ENCODE measurements at places on chromosomes 11 and 22.
A peak's percentile ranks its signal among the peaks of the same experiment; 100 is the strongest.

DNA sequence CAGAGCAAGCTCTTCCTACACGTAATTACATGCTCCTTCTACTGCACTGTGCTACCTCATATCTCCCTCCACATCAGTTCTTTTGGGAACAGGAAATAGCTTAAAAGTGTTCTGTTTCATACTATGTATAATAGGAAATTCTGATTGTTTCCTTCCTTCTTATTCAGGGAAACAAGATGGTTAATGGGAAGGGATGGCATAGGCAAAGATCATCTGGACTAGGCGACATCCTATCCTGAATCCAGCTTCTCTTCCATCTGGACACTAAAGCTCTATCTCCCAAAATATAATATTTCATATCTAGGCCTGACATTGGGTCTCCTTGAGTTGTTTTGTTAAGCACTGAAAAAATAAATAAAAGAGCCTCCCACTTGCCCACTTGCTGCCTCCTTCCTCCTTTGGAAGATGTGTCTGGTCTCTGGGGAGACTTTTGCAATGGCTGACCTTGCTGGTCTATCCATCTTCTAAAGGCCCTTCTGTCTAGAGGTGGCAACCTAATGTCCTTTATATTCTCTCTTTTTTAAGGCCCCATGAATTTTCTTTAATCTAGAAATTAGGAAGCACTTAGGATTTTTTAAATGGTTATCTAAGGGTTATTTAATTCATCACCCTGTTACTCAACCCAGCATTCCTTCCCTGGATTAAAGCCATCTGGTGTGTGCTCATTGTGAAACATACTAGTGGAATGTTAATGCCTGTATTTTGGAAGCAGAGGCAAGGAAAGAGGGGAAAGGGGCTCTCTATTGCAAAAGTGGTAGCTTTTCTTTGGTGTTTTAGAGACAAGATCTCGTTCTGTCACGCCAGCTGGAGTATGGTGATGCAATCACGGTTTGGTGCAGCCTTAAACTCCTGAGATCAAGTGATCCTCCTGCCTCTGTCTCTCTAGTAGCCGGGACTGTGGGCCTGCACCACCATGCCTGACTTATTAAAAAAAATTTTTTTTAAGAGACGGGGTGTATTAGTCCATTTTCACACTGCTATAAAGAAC, 20.6 kb downstream of the CLMP start:
- peak; percentile 98 for DNase-seq

DNA sequence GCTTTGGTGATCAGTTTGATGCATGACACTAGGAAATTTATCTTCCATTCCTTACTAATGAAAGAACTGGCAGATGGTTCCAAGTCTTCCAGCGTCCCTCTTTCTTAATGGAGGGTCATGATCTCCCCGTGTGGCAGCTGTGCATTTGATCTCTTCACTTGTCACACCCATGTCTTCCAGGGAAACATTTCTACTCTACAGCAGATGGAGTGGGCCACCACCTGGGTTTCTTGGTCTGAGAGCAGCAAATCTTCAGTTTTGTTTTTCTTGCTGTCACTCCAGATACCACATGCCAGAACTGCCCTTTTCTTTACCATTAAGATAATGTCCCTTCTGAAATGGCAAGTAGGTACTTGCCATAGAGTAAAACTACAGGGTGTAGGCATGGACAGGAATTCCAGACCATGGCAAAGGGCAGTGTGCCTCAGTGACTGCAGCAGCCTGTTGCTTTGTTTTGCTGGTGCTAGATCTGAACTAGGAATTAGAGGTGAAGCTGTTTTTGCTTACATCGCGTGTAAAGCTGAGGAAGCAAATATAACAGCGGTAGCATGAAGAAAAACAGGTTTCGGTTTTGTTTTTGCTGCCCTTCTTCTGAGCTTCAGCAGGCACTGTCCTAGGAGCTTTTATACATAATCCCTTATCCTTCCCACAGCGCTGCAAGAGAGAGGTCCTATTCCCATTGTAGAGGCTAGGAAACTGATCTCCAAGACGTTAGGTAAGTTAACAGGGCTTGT, 20.7 kb upstream of the C11orf96 start:
- DNase-seq = no peak

- no peak for DNase-seq
These were observed 21.6 kb upstream of the SUSD2 start for GRCh38 chr22:24159650-24160049.

- no peak for DNase-seq
These were observed 33.3 kb downstream of the NF2 start for GRCh38 chr22:29636751-29637150.

DNA sequence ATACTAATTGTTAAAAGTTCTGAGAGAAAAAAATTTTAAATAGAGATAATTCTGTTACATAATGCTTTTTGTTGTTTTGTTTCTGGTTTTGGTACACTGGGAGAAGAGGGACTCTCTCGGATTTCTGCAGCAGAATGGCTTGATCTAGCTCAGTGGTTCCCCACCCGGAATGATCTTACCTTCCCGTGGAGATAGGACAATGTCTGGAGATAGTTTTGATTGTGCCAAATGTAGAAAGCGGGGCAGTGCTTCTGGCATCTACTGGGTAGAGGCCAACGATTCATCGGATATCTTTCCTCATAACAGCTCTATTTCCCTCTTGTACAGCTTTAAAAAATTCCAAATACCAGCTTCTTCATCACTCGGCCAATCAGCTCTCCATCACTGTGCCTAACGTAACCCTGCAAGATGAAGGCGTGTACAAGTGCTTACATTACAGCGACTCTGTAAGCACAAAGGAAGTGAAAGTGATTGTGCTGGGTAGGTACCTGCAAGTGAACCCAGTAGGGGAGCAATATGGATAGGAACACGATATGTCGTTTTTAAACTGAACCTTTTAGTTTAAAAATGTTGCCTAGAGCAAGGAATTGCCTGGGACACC, 13.2 kb downstream of the CRTAM start:
- DNase-seq = no peak

DNA sequence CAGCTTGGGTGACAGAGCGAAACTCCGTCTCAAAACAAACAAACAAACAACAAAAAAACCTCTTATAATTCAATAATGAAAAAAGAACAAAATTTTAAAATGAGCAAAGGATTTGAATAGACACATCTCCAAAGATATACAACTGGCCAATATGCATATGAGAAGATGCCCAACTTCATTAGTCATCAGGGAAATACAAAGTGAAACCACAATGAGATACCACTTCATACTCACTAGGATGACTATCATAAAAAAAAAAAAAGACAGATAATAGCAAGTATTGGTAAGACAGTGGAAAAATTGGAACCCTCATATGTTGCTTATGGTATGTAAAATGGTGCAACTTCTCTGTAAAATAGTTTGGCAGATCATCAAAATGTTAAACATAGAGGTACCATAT, 28.7 kb upstream of the BARX2 start:
- DNase-seq = no peak

DNA sequence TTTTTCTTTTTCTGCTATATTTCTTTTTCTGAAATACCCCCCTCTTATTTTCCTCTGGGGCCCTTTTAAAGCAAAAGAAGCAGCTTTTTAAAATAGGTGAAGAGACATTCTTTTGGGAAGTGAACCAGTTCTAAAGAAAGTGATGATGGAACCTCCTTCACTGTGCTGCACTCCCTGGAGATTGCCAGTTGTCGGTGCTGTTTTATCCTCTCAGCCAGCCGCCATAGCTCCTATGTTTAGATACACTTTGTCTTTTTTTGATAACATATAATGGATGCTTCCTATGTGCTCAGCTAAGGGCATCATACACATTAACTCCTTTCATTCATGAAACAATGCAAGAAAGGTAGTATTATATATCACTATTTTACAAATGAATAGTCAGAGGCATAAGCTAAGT, 14.0 kb downstream of the CFAP300 start:
- DNase-seq = no peak

GRCh38 chr11:30585125-30585891, 845 bp downstream of the MPPED2 start:
- no peak for DNase-seq

- DNase-seq = no peak
These were observed 2.9 kb upstream of the HBB start for GRCh38 chr11:5229796-5230195.

- no peak for DNase-seq
These were observed at the start of gene POU2AF3 for GRCh38 chr11:111298413-111299100. Gene POU2AF3, plus strand, starts transcription at chr11:111298546. Its CDS starts 36 bp downstream, at chr11:111298582.

DNA sequence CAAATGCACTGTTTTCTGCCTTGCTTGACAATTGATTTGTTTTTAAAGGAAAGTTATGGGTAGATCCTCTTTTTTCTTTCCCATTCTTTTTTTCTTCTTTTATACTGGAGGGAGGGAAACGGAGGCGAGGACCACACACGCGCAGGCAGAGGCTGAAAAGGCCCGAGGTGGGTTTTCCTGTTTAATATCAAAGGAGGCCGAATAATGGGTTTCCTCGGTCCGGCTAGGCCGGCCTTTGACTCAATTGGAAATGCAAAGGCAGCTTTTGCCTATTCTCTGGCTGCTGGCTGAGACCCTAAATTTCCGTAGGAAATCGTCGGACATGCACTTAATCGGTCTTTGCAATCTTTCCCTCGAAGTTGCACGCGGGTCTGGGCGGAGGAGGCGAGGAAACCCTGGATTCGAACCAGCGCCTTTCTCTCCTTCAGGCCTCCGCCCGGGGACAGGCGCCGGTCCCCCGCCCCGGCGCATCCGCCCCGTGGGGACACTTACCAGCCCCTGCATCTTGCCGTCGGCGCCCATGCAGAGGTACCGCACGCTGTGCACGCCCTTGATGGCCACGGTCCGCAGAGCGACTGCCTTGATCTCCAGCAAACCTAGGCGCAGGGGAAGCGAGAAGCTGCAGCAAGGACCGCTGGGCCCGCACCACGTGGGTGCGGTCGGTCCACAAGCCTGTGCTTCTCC, 911 bp downstream of the FGF19 start:
- DNase-seq = no peak

GRCh38 chr11:113651023-113651422, 55.1 kb downstream of the TMPRSS5 start:
- no peak for DNase-seq

- DNase-seq = no peak
These were observed 5.2 kb downstream of the KLHL22 start for GRCh38 chr22:20490183-20490940.

DNA sequence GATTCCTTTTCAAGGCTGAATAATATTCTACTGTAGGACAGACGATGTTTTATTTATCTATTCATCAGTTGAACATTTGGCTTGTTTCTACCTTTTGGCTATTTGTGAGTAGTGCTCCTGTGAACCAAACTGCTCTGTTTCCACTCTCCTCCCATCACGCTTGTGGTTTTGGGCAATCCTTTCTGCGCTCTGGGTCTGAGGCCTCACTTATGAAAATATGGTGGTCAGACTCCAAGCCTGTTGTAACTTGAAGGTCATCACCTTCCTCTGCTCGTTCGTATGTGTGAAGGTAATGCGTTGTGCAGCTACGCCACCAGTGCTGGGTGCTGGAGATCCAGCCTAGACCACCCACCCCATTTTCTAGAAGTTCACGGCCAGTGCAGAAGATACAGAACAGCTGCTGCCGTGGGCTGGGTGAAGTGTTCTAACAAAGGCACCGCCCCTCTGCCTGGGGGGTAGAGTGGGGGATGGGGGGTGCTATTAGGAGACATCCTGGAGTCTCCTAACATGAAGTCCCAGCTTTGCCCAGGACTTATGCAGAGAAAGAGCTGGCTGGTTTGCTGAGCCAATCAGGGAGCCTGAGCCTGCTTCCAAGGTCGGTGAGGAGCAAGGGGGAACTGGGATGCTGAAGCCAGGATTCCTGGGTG, 21.0 kb downstream of the PTPN5 start:
- DNase-seq = no peak

- DNase-seq = no peak
These were observed 340.0 kb downstream of the SHANK2 start for GRCh38 chr11:70912226-70912840.

- DNase-seq = no peak
These were observed 7.8 kb upstream of the MYBPC3 start for GRCh38 chr11:47360341-47360740.

DNA sequence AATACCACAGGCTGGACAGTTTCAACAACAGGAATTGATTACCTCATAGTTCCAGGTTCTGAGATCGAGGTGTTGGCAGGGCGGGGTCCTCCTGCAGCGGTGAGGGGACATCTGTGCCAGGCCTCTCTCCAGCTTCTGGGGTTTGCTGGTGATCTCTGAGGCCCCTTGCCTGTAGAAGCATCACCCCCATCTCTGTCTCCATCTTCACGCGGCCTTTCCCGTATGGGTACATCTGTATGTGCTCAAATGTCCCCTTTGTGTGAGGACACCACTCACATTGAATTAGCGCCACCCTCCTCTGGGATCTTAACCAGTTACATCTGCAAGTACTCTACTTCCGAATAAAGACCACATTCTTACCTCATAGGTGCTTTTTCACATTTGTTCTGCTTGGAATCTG, 1029.9 kb downstream of the BRD1 start:
- DNase-seq = no peak

- no peak for DNase-seq
These were observed 14.3 kb downstream of the BIRC2 start for GRCh38 chr11:102361086-102362031.

DNA sequence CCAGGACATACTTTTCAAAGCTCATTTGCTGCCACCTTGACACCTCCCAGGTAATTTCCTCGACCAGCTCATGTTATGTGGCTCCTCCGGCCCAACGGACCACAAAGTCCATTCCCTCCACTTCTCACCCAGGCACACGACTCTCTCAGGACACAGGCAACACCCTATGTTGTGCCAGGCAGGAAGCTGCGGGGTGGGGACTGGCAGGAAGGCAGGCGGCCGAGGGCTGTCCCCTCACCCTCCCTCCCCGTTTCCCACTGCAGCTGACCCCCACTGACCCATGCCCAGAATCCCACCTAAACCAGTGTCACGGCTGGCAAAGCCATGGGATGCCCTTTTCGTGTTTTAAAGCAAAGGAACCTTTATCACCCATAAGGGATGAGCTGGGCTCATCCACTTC, 20.8 kb downstream of the CELSR1 start:
- DNase-seq = no peak

GRCh38 chr22:46754826-46755225, 7.6 kb upstream of the TBC1D22A start:
- DNase-seq = no peak

GRCh38 chr22:35008213-35008612, 57.7 kb upstream of the ISX start:
- DNase-seq = no peak

DNA sequence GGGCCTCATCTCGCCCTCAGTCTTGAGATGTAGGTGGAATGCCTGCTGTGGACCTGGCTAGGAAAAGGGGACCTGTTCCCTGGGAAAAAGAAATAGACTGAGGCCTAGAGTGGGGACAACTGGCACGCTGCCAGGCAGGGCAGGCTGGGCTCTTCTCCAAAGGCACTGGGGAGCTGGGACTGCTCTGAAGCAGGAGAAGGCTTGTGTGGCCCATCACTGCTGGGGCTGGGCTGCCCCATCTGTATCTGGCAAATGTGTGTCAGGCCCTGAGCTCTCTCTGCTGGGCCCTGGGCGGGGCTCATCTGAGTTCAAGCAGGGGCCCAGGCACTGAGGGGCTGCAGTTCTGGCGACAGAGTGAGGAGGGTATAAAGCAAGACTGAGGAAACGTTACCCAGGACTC, 32.9 kb downstream of the ARVCF start:
- DNase-seq = no peak

DNA sequence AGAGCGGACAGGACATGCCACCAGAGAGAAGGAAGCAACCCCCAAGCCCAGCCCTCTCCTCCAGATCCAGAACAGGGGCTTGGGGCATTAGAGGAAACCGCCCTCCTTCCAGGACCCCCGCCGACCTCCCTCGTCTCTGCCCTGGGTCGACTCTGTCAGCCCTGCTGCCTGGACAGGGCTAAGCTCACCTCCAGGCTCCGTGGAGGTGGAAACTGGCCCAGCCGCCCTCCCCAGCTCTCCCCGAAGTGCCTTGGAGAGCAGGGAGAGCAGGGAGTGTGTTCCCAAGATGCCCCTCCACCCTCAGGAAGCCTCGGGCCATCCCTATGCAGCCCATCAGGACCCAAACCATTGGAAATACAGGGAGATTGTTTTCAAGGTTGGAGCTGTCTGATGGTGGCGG, 26.8 kb downstream of the ANO1 start:
- no peak for DNase-seq
